T-cell (primary cell): ENCODE measurements at places on chromosomes 6 and 20. TPM values are rescaled to one million over a fixed set of nuclear protein-coding genes. Genes with fewer than 3 reads are reported as not detected.

LHFPL5 gene
- total RNA-seq = not detected

COL9A3 gene
- 0.56 TPM for total RNA-seq

NRSN1 gene
- total RNA-seq = not detected

ALDH8A1 gene
- 1.8 TPM for total RNA-seq

GGT7 gene
- 36.5 TPM for total RNA-seq

ARG1 gene
- 0.49 TPM for total RNA-seq

RSPO3 gene
- not detected for total RNA-seq

MYCT1 gene
- 0.26 TPM for total RNA-seq

DNA sequence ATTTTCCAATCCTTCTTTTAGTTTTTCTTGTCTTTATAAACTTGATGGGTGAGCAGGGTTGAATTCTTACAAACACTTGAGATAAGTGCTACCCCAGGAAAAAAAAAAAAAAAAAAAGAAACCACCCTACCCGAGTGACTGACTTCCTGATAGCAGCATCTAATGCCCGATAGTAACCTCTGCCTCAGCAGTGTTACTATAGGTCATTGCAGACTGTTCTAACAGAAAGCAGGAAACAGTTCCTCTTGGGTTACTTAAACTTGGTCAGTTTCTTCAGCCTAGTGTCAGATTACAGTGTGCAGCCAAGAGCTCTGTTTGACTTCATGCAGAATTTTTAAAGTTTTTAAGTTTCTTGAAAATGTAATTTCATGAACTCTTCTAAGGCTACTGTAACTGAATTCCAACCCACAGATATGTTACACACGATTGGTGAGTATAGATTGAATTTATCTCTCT is 2.1 kb downstream of the MYLIP start:
- H3K4me3 ChIP-seq = peak overlapping the region; percentile 87
- DNase-seq = peak; percentile 70
- H3K27ac ChIP-seq = peak overlapping the region; percentile 93
- H3K4me1 ChIP-seq = peaks cover 21% of the 10 kb centered on the region
- no peaks in the 10 kb centered on the region for H3K27me3 ChIP-seq
- peaks cover 4% of the 10 kb centered on the region for H3K36me3 ChIP-seq

DNA sequence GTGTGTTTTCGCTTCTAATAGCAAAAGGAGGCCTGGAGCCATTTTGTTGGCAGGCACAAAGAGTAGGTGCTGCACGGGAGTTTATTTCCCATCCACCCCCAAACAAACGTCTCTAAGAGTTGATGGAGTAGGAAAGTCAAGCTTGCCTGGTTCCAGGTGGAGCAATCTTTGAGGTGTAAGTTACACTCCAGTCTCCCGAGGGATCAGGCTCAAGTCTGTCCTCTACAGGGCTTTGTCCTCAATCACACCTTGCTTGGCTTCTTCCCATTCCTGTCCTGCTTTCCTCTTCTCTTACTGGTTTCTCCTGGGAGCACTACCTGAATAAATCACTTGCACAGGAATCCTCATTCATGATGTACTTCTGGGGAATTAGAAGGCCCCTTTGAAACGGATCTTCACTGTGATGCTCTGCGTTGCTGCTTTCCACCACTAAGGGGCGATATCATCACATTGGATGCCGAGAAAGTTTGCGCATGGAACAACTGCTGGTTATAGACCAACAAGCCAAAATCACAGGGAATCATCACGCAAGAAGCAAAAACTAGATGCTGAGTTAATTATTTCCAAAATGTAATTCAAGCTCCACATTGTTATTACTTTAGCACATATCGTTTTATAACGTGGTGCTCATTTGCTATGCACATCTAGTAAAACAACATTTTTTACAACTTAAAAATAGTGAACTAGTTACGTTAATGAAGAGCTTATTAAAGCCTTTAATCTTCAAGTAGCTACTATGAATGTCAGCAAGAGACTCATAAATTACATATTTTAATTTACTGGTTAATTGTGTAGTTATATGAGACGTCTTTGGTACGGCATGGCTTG is 156.8 kb downstream of the DNAH8 start:
- peaks cover 3% of the 10 kb centered on the region for H3K27me3 ChIP-seq
- no peaks in the 10 kb centered on the region for H3K36me3 ChIP-seq

DNA sequence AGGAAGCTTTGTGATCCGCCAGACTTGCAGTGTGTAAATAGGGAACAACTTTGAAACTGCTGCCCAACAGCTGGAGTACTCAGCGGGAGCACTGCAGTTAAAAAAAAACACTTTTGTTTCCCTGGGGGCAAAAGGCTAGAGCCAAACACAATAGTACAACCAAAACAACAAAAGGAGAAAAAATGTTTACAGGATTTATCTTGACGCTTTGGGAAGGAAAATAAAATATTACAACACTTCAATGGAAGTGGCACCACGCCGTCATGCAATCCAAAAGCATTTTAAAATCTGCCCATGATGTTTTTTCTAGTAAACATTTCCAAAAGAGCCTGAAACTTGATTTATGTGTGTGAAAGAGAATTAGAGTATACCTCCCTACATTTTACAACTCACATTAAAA is 26.0 kb downstream of the PTPRK start:
- H3K36me3 ChIP-seq = no peaks in the 10 kb centered on the region
- H3K27ac ChIP-seq = no peak overlapping the region
- H3K27me3 ChIP-seq = no peaks in the 10 kb centered on the region
- no peak for DNase-seq
- no peak overlapping the region for H3K4me3 ChIP-seq

- no peak overlapping the region for H3K4me3 ChIP-seq
- no peaks in the 10 kb centered on the region for H3K36me3 ChIP-seq
- no peaks in the 10 kb centered on the region for H3K27me3 ChIP-seq
- no peak overlapping the region for H3K27ac ChIP-seq
- DNase-seq = no peak
Measured at GRCh38 chr6:145261758-145262157, 473.6 kb downstream of the EPM2A start.

GRCh38 chr6:147947521-147947920 is 395.1 kb upstream of the SASH1 start:
- no peaks in the 10 kb centered on the region for H3K27me3 ChIP-seq
- DNase-seq = no peak
- H3K4me1 ChIP-seq = no peaks in the 10 kb centered on the region

DNA sequence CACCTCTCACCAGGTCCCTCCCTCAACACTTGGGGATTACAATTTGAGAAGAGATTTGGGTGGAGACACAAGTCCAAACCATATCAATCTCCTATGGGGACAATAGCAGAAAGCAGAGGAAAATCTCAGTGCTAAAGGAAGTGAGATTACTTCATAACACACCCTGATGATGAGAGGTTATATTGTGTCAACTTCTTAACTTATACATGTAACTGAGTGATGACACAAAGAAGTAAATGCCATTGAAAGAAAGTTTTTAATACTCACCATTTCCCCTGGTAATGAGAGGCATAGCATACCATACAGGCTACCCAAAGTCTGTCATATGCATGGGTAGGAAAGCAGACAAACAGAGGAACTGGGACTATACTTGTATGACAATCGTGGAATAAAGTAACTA is 137.2 kb downstream of the MMUT start:
- DNase-seq = no peak
- H3K36me3 ChIP-seq = no peaks in the 10 kb centered on the region
- no peaks in the 10 kb centered on the region for H3K4me1 ChIP-seq
- H3K4me3 ChIP-seq = no peak overlapping the region
- H3K27ac ChIP-seq = no peak overlapping the region

DNA sequence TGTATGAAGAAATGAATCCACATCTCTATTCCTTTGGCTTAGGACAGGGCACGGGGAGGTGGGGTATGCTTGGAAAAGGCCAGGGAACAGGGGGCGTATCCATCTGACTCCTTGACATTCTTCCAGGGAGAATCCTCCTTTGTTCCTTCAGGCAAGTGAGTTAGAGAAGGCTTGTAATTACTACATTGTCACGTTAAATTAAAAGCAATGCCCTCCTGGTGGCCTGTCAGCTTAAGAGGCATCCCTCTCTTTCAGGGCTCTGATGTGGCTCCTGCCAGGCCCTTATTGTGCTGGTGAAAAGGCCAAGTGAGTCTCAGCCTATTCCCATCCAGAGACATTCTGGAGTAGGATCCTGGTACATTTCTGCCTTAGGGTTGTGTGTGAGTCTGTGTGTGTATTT is 128.3 kb downstream of the FOXA2 start:
- H3K27me3 ChIP-seq = no peaks in the 10 kb centered on the region
- H3K4me1 ChIP-seq = no peaks in the 10 kb centered on the region
- no peak overlapping the region for H3K27ac ChIP-seq
- H3K4me3 ChIP-seq = no peak overlapping the region
- H3K36me3 ChIP-seq = no peaks in the 10 kb centered on the region

- DNase-seq = no peak
- H3K27me3 ChIP-seq = no peaks in the 10 kb centered on the region
- H3K27ac ChIP-seq = no peak overlapping the region
- no peaks in the 10 kb centered on the region for H3K36me3 ChIP-seq
- no peaks in the 10 kb centered on the region for H3K4me1 ChIP-seq
- H3K4me3 ChIP-seq = no peak overlapping the region
Measured at GRCh38 chr6:139551376-139551775, 176.9 kb upstream of the CITED2 start.

DNA sequence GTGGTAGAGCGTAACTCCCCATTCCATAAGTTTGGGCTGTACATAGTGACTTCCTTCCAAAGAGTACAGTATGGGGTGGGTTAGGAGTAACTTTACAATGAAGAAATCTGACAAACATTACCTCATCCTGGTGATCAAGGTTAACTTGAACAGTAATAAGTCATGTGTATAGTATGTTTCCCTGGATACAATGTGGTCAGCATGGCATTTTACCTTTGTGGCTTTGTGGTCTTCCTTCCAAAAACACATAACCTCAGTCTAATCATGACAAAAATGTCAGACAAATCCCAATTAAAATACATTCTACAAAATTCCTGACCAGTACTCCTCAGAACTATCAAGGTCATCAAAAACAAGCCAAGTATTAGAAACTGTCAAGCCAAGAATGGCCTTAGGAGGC is 225.1 kb downstream of the UBE3D start:
- H3K4me3 ChIP-seq = no peak overlapping the region
- H3K36me3 ChIP-seq = no peaks in the 10 kb centered on the region
- DNase-seq = no peak

GRCh38 chr6:66896415-66896814 is 1189.4 kb upstream of the EYS start:
- DNase-seq = no peak
- H3K27ac ChIP-seq = no peak overlapping the region
- no peaks in the 10 kb centered on the region for H3K27me3 ChIP-seq
- H3K4me1 ChIP-seq = no peaks in the 10 kb centered on the region
- H3K4me3 ChIP-seq = no peak overlapping the region

DNA sequence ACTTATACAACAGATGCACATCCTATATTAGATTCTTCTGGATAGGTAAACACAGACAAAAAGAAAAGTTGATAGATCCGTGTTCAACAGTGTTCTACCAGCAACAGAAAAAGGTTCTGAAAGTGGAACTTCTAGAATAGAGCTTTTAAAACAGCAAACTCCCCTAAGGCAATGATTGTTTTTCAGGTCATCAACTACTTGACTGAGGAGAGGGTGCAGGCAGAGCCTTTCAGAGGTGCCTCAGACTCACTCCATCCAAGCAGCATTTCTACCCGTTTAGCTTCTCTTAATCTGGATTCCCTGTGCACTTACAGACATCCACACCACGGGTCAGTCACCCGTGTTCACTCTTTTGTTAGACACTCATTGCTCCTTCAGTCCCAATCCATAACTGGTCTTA is 28.9 kb downstream of the FYN start:
- peak overlapping the region; percentile 75 for H3K27ac ChIP-seq
- H3K36me3 ChIP-seq = no peaks in the 10 kb centered on the region
- H3K27me3 ChIP-seq = no peaks in the 10 kb centered on the region

GRCh38 chr20:10501402-10501801 is 66.3 kb downstream of the SLX4IP start:
- H3K4me3 ChIP-seq = peak overlapping the region; percentile 40
- H3K27me3 ChIP-seq = no peaks in the 10 kb centered on the region
- H3K27ac ChIP-seq = peak overlapping the region; percentile 70
